ENCODE measurements at places on chromosomes 7 and 10.
A peak's percentile ranks its signal among the peaks of the same experiment; 100 is the strongest.

- no peak for DNase-seq
Observed at GRCh38 chr10:87712913-87713616, 53.4 kb downstream of the PAPSS2 start.

- DNase-seq = no peak
Observed at GRCh38 chr7:99667179-99667578, 12.6 kb downstream of the CYP3A5 start.

- DNase-seq = no peak
Observed at GRCh38 chr10:132634241-132634946, 96.8 kb downstream of the INPP5A start.

GRCh38 chr10:110093722-110094121 is 85.9 kb downstream of the ADD3 start:
- no peak for DNase-seq

DNA sequence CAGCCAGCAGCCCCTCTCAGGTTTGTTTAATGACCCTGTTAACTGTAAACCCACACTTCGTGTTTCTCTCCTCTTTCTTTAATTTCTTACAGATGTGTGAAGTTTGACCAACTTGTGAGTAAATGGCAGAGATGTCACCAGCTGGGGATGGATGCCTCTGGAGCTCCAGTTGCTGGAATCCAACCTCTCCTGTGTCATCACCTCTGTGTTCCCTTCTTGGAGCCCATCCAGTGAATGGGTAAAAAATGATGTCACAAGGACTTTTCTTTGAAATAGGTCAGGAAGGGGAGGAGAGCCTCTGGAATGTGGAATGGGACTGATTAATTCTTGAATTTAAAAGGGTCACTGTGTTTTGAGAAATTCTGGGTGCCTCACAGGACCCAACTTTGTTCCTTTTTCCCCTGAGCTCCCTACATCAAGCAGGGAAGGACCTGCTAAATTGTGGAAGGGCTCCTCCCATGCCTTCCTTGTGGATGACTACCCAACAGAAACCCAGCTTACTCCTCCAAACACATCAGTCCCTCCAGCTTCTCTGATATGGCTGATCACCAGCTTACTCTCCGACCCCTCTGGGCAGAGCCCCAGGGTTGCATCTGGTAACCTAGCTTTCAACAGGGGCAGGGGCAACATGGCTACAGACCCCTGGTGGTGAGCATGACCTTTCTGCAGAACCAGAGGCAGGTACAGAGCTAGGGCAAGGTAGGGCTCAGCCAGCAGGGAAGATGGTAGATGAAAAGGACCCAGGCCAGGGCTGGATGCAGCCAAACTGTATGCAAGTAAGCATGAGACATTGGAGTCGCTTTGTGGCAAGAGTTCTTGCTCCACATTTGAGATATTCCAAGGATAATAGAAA is 67.5 kb downstream of the STRA8 start:
- DNase-seq = peak; percentile 23

DNA sequence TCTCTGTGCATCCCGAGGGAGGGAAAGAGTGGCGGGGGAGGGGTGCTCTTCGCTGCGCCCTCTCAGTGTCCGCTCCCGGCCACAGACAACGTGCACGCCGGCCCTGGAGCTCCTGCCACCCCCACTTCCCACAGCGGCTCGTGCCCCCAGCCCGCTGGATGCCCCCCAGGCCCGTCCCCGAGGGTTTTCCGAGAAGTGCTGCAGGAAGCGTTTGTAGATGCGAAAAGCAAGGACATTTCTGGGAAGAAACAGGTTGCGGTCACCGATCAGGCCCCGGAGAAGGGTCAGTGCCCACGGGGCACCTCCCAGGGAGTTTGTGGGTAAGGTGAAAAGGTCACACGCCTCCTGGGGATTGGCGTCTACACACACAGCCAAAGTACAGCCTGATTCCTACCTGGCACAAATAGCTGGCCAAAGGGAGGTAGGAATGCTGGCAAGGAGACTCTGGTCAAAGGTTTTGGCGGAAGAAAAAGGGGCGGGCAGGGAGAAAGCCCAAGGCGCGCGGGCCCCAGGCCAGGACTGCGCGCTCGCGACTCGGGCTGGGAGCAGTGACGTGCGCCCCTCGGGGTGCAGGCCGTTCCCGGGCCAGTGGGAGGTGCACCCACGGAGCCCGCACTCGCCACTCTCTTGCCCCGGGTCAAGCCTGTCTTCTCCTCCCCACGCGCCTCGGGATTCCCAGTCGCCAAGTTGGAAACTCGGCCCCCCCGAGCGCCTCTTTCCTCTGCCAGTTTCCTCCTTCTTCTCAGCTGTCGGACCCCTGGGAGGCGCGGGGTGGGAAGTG is 1.5 kb upstream of the NRP1 start:
- DNase-seq = peak; percentile 93

- no peak for DNase-seq
Observed at GRCh38 chr7:127738859-127739258, 86.9 kb downstream of the SND1 start.

DNA sequence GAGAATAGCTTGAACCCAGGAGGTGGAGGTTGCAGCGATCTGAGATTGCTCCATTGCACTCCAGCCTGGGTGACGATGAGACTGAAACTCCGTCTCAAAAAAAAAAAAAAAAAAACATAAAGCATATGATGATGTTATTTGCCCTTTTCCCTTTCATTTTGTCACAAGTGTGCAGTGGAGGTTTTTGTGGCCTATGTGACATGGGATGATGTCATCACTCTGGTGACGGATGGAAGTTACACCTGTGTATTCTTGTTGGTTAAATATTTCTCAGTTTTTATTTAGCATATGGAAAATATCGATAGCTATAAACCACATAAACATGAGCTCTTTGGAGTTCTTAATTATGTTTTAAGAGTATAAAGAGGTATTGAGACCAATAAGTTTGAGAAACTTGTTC is 71.8 kb upstream of the EMX2 start:
- DNase-seq = no peak

- DNase-seq = no peak
Observed at GRCh38 chr7:76254781-76255180, 47.7 kb upstream of the HSPB1 start.

- no peak for DNase-seq
Observed at GRCh38 chr7:40244226-40244625, 109.4 kb downstream of the SUGCT start.

DNA sequence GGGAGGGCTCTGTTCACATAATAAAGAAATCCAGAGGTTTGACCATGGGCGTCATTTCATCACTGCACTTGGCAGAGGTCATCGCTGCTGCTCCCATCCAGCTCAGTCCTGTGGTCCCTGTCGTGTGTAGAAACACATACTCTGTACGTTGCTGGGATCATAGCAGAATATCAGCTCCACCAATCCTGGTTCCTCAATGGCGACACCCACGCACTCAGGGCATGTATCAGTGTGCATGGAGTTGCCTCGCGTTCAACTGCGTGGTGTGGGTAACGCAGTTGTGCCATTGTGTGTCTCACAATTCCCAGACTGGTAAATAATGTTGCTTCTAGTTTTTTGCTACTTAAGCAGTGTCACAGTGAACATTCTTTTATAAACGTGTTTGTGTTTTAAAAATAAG is 111.1 kb downstream of the LHPP start:
- DNase-seq = no peak

- no peak for DNase-seq
Observed at GRCh38 chr7:48251766-48252165, 80.5 kb downstream of the ABCA13 start.

DNA sequence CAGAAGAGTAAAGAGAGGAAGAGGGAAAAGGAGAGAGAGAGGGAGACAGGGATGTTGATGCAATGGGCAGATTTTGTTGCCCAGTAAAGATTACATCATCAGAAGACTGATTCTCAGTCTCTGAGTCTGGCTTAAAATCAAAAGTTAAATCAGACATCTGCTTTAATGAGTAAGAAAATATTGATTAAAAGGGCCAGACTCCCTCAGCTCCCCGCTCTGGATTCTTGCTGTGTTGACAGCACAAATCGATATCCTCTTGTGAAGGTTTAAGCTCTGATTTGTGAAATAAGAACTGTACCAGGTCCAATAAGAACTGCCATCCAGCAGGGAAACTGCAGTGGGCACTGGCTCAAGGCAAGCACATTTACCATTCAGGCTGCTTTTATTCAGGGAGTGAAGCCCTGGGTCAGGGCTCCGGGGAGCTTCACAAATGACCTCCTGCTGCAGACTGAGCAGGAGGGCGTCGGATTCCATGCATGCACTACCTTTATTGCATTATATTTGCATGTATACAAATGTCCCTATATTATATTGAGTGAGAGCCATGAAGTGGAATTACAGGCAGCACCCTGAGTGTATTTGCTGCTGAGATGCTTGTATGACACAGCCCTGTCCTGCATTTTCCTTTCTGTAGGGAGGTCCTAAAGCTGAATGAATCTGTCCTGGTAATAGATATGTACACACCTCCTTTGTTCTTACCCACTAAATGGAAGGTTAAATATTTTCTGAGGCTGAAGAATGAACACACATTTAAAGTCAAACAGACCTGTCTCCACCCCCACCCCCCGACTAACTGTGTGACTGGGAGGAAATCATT is 401.5 kb downstream of the REEP3 start:
- DNase-seq = no peak

DNA sequence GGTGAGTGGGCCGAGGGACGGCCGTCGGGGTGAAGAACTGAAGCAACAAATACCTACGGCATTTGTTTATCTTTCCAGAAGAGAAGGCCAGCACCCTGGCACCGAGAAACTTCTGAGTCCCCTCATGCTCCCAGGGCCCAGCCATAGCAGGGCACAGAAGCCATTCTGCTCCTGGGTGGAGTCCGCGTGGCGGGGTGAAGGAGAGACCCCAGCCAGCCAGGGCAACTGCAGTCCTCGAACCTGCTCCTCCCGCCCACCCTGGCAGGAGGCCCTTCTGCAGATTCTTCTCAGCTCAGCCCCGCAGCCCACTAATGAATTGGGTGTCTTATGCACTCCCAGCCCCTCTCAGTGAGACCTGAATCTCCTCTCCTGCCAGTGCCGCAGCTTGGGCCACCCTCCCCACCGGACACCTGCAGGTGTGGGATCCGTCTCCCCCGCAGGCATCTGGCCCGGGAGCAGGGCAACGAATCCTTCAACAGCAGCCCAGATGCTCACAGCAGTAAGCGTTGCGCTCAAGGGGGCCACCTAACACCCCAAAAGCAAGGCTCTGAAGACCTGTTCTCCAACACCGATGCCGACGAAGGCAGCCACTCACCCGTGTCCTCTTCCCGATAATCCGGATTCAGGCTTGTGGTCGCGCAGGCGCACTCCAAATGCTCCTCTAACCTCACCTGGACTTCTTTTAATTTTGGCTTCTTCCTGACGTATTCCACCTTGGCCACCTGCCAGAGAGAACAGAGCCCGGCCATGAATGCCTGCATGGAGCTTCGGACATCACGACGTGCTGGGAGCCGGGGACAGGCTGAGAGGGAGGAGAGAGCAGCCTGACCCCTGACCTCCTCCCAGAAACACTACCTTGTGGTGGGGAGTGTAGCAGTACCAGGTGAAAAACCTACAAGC is 18.9 kb downstream of the PDGFA start:
- no peak for DNase-seq

GRCh38 chr7:135232720-135233119 is 918 bp upstream of the STRA8 start:
- DNase-seq = no peak

- DNase-seq = no peak
Observed at GRCh38 chr10:77192402-77192801, 445.2 kb downstream of the KCNMA1 start.

DNA sequence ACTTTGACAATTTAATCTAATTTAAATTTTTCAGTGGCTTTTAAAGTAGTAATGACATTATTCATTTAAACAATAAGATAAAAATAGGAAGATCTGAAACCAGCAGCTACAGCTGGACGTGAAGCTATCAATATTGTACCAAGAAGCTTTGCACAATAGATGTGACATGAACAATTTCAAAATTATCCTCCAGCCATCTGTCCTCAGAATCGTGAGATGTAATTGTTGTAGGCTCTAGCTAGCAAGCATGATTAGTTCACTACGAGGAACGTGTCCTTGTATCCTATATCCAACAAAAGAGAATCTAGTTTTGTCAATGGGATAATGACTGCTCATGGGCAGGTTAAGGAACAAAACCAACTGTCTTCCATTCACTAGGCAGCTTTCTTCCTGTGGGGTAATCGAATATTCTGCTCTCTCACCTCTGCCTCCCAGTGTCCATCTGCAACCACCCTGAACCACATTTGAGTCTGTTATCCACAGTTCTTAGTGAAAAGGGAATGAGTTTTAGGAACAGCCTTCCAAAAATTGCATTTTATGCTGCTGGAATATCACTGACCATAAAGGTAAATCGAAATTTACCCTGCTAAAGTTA is 247.3 kb downstream of the PARD3 start:
- DNase-seq = no peak

- DNase-seq = no peak
Observed at GRCh38 chr10:20065814-20066213, 249.6 kb downstream of the PLXDC2 start.
